ENCODE measurements at places on chromosomes 6 and 20.

- DNase-seq = peak; percentile 50
Observed at GRCh38 chr6:105087571-105088211, 92.1 kb downstream of the POPDC3 start.

DNA sequence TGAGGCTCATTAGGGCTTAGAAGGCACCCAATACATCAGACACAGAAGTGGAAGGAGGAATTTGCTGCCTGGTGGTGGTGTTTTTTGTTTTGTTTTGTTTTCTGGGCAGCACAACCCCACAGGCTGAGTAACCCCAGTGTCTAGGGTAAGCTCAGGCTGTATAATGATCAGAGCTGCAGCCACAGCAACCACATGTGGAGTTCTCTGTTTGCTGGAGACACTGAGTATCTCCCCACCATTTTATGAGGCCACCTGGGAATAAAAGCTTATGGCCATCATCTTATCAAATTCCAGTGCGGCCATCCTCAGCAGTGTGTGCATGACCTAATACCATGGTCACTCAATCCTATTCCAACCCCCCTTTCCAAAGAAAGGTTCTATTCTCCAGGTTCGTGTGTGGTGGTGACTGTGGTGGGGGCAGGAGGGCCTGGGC lies 3.4 kb upstream of the DLL1 start:
- DNase-seq = no peak

DNA sequence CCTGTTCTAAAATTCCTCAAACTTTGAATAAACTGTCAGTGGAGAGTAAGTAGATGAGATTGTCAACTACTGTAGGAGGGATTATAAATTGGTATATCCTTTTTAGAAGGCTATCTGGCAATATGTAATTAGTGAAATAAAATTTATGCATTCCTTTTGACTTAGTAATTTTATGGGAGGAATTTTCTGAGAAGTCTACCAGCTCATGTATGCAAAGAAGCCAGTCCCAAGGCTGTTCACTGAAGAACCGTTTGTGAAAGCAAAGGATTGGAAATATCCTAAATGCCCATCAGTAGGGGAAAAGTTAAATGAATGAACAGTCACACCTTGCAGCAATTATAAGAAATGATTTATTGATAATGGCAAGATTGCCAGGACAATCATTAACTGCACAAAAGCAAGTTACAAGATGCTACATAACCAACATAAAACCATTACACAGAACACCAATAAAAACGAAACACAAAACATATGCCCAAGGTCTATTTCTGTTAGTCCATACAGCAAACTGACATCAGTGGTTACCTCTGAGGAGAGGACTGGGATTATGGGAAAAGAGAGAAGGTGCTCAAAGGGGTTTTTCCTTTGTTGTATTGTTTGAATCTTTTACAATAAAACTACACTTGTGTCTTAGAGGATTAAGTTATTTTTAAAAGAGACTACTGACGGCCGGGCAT lies 4.6 kb upstream of the DSTN start:
- no peak for DNase-seq

DNA sequence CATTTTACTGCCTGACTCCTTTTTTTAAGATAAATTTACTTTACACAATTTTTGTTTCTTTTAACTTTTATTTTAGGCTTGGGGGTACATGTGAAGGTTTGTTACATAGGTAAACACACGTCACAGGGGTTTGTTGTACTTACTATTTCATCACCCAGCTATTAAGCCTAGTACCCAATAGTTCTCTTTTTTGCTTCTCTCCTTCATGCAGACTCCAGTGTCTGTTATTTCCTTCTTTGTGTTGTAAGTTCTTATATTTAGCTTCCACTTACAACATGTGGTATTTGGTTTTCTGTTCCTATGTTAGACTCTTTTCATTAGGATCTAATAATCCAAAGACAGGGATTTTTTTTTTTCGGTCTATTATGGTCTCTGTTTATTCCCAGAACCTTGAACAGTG lies 83.5 kb upstream of the CCN6 start:
- DNase-seq = no peak

- peak; percentile 78 for DNase-seq
Observed at GRCh38 chr6:32906539-32906938, 34.3 kb downstream of the HLA-DMB start.

DNA sequence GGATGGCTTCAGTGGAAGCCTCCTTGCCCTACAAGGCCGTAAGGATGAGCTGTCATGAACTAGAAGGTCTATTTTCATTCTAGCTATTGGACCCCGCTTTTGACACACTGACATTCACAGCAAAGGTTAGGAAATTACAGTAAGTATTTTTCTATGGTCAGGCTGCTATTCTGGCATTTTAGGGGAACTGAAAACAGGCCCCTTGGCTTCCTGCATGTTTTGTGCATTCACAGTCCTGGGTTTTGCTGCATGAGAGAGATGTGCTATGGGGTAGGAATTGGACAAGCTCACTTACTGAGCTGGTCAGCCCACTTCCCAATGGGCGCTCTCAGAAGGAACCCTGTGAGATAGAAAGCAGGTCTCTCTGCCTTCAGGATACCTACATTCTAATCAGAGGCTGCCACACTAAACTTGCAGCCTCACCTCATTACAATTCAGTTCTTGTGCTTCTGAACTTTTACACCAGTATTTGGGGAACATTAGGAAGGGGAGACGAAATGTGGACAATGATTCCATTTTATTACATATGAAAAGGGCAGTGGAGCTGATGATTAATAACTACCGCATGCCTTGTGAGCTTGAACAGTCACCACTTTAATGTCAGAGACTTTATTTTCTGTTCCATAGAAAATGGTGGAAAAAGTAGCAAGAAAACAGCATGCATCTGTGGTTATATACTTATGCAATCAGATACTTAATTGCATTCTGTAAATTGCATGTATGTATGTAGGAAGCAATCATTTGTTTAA lies 86.6 kb upstream of the TAB2 start:
- DNase-seq = no peak

DNA sequence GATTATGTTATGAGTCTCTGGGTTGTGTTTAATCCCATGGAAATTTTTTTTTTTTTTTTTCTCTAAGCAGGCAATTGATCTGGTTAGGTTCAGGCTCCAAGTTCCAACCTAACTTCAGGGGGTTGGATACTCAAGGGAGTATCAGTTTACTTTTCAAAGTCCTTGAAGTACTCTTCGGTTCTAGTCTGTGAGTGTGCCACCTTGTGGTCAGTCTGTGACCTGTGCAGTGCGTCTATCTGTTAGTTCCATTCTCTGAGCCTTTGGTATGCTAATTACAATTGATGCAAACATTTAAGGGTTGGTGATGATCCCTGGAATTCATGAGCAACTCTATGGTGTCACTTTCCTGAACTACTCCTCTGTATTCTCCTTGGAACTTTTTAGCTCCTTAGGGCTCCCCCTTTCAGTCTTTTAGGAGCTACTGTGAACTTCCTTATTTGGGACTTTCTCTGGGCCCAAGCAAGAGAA lies 342.0 kb downstream of the SOX4 start:
- peak; percentile 42 for DNase-seq

DNA sequence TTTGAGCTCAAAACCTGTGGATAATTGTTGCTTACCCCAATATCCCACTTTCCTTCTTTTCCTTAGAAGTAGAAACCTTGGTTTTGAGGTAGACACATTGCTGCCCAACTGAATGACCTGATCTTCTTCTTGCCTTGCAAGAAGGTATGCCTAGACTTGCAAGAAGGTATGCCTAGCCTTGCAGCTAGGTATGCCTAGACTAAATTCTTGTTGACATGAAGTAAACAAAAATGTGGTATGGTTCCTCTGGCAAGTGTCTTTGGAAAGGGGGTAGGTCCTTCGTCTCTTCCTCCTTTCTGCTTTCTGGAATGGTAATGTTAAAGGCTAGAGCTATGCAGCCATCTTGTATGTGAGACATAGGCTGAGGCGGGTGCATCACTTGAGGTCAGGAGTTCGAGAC lies 129.2 kb downstream of the GMPR start:
- no peak for DNase-seq

- DNase-seq = no peak
Observed at GRCh38 chr6:157595768-157596167, 214.8 kb downstream of the ZDHHC14 start.

- DNase-seq = no peak
Observed at GRCh38 chr20:37727957-37728634, 34.3 kb downstream of the CTNNBL1 start.

GRCh38 chr20:39823224-39823623 lies 861.1 kb downstream of the DHX35 start:
- peak; percentile 95 for DNase-seq

- no peak for DNase-seq
Observed at GRCh38 chr20:50887576-50887975, 43.7 kb downstream of the ADNP start.

DNA sequence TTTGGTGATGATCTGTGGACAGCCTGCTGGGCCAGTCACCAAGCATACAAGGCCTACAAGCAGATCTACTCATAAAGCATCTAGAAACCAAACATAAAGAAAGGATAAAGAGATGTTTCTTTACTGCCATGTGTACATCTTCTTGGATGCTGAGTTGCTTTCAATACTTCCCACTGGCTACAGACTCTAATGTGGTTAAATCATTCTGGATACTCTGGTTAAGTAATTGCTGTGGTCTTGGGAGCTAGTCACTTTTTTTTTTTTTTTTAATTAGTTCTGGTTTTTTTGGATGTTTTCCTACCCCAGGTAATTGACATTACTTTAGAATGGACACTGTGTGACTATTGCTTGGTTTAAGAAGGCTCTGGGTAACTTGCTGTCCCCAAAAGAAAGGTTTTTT lies 215.4 kb upstream of the RUNX2 start:
- DNase-seq = no peak

GRCh38 chr6:15551798-15552197 lies 111.0 kb downstream of the DTNBP1 start:
- no peak for DNase-seq

- DNase-seq = no peak
Observed at GRCh38 chr20:53929974-53930650, 140.3 kb downstream of the BCAS1 start.

DNA sequence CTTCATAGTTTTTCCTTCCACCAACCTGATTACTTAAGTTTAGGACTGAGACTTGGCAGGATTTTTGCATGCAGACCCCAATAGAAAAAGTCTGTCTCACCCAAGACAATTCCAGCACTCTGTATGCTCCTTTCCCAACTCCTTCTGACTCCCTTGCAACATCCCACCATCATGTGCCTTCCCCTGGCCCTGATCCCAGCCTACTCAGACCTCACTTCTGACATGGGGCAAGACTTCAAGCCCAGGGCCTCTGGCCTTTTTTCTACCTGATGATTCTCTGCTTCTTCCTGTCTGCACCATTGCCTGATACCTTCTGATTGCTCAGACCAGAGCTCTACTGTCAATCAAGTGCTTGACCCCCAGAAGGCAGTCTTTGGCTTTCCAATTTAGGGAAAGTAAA lies 96.6 kb downstream of the HAO1 start:
- no peak for DNase-seq

GRCh38 chr6:165881806-165882205 lies 218.8 kb upstream of the PDE10A start:
- DNase-seq = no peak

DNA sequence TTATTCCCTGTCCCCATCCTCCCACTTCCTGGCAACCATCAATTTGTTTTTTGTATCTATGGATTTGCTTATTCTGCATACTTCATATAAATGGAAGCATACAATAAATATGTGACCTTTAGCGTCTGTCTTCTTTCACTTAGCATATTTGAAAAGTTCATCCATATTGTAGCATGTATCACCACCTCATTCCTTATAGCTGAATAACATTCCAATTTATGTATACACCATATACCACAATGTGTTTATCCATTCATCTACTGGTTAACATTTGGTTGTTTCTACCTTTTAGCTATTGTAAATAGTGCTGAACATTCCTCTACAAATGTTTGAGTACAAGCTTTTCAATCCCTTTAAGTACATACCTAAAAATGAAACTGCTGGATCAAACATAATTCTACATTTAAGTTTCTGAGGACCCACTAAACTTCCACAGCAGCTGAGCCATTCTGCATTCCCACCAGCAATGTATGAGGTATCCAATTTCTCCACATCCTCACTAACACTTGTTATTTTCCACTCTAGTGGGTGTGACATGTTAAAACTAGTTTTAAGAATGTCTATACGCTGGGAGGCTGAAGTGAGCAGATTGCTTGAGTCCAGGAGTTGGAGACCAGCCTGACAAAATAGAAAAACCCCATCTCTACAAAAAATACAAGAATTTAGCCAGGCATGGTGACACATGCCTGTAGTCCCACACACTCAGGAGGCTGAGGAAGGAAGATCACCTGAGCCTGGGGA lies 32.9 kb downstream of the NUDT3 start:
- DNase-seq = no peak

DNA sequence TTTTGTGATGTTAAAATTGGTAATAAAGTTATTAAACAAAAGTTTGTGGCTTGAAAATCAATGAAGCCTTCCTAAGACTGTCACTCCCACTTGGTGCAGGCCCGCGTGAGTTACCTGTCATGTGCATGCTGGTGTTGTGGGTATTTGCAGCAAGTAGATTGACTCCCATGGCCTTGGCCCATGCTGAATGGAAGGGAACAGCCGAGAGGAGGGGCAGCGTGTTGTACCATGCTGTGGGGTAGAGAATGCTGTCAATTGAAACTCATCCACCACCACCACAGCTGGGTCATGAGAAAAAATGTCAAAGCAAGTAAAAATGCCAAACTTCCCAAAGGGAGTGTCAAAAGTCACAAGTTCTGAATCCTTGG lies 12.7 kb upstream of the VNN1 start:
- DNase-seq = no peak

- DNase-seq = no peak
Observed at GRCh38 chr20:8287340-8287739, 155.3 kb downstream of the PLCB1 start.

DNA sequence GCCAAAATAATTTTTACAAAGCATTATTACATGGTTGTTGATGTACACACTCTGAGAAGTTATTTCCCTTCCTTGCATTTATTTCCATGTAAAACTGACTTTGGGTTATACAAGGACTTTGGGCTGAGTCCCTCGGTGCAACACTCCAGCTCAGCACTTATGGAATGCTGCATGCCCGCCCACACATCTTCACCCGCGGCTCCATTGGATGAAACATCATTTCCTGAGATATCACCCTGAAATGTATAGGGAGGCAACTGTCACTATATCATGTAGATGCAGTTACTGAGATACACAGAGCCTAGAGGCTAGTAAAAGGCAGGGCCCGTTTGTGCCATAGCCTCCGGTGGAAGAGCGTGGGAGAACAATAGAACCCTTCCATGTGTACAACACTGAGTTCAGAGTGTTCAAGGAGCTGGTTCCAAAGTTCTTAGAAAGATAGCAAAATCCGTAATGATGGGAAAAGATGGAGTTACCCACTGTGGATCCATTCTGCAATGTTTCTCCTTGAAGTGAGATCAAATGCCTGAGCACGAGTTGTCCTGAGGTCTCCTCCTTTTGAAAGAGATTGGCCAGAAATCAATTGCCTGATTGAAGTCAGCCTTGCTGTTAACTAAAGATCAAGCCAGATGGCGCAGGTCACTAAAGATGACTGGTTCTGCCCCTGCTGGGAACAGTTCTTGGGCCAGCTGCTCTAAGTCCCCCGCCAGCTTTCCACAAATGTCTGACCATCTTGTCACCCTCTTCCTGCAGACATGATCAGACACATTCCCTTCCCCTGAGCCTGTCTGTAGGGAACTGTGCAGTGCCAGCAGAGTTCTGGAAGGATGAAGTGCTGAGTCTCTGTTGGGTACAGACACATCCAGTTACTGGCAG lies 100.9 kb upstream of the IYD start:
- no peak for DNase-seq

Measured in RCC 7860 (cell line).